ENCODE measurements at places on chromosomes 6 and 20. TPM values are rescaled to one million over a fixed set of nuclear protein-coding genes. Genes with fewer than 3 reads are reported as not detected.

HLA-DQA1 gene
- not detected for total RNA-seq

HEY2 gene
- not detected for total RNA-seq

NRN1 gene
- total RNA-seq, result 0.79 TPM

KIF13A gene
- total RNA-seq, result 20.1 TPM

SIRPD gene
- total RNA-seq, result not detected

BPIFB4 gene
- not detected for total RNA-seq

TGM2 gene
- 410 TPM for total RNA-seq

OPN5 gene
- not detected for total RNA-seq

LIN28B gene
- total RNA-seq, result 1.8 TPM

CDH26 gene
- 0.18 TPM for total RNA-seq
